ENCODE measurements at places on chromosomes 5 and 9.

DNA sequence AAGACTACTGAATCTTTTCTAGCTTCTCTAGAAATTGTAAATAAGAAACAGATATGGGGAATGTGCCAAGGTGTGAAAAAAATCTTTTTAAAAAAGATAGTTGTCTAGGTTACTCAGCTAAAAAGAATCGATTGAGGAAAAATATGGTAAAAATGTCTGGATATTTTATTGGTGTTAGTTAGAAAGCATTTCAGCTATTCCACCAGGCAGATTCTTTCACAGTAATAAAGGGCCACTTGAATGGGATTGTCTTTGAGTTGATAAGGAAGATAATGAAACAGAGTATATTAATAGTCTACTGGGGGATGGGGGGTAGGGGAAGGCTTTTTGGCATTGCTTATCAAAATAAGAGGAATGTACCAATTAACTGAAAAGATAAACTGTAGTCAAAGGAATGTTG, 51.9 kb downstream of the SLIT3 start:
- no peak for DNase-seq

GRCh38 chr9:132571806-132572600, 10.4 kb upstream of the BARHL1 start:
- DNase-seq, result no peak

DNA sequence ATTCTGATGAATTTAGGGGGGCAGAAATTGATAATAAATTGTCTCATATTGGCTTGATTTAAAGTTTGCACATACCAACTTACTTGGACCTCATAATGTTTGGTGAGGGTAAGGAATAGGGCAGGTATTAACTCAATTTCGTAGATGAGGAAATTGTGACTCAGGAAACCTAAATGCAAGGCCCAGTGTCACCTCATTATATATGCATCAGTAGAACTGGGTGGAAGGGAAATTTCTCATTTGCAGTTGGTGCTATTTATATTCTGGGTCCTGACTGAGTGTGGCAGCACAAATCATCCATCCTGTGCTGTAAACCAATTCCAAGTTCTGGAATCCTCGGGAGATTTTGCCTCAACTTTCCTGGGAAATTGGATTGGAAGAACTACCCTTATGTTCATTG, 103.0 kb downstream of the SPATA31D1 start:
- no peak for DNase-seq

- no peak for DNase-seq
These were observed 441.6 kb downstream of the CETN3 start for GRCh38 chr5:89967771-89968444.

GRCh38 chr5:13478831-13479465, 465.5 kb downstream of the DNAH5 start:
- DNase-seq, result no peak

Data from activated CD4-positive, alpha-beta T cell treated with anti-CD3 and anti-CD28 coated beads for 4 hours (primary cell).